Mesothelial cell of epicardium (in vitro differentiated cells): ENCODE measurements at places on chromosomes 3 and 15. TPM values are rescaled to one million over a fixed set of nuclear protein-coding genes. Genes with fewer than 3 reads are reported as not detected.

KCNH8 gene
- total RNA-seq, result 1.4 to 1.6 TPM (median 1.5 TPM) in 3 replicates

HDGFL3 gene
- 92.2 to 97.2 TPM (median 95.7 TPM) in 3 replicates for total RNA-seq

ZDHHC19 gene
- total RNA-seq, result 0.31 to 0.34 TPM in 2 of 3 replicates, not detected in the other

SCAANT1 gene
- total RNA-seq, result not detected in 3 replicates

GOLGA8G gene
- not detected in 3 replicates for total RNA-seq

SYNPR gene
- total RNA-seq, result 3.7 to 3.8 TPM (median 3.7 TPM) in 3 replicates

DNA sequence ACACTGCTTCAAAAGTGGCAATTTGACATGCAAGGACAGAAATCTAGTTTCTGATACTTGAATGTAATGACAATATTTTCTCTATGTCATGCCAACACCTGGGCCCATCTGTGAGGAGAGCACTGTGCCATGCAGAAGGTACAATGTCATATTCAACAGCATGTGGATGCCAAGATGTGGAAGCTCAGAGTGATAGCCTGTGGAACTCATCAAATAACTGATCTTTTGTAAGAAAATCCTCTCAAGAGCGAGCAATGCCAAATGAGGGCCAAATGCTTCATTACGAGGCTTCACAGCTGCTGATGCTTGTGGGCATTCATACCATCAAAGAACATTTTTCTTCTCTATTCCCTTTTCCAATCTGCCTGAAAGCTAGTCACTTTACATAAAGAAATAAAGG, 95.1 kb downstream of the ROBO1 start:
- DNase-seq, result no peak

GRCh38 chr3:25433868-25434267, 5.8 kb downstream of the RARB start:
- no peak for DNase-seq

DNA sequence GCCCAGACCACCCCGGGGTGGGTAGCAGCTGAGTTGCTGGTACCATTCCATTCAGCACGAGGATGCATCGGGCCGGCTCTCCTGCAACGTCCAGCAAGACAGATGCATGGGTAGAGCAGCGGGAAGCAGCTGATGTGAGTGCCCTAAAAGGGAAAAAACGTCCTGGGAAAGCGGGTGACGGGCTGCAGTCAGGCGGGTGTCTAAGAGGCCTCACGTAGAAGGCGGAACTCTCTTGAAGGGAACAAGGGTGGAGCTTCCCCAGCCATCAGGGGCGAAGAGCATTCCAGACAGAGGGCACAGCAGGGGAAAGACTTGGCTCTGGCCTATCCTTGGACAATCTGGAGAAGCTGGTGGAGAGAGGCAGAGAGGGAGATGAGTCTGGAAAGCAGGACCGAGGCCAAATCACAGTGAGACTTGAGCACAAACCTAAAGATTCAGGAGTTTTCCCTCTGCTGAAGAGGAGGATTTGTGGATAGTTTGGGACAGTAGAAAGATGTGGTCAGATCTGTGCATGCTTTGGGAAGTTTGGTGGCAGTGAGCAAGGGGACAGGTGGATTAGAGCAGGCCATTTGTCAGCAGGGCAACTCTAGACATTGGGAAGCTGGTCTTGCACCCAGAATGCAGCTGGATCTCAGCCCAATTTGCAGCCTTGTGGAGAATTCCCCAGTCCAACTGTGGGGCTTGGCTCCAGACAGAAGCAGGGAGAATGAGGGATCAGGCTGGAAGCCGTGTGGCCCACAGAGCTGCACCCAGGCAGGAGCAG, 70.7 kb downstream of the SEMA5B start:
- DNase-seq, result no peak

- DNase-seq, result no peak
Observed at GRCh38 chr3:45682311-45682710, 6.9 kb upstream of the SACM1L start.

- no peak for DNase-seq
Observed at GRCh38 chr3:57179580-57180410, 14.6 kb upstream of the IL17RD start.

DNA sequence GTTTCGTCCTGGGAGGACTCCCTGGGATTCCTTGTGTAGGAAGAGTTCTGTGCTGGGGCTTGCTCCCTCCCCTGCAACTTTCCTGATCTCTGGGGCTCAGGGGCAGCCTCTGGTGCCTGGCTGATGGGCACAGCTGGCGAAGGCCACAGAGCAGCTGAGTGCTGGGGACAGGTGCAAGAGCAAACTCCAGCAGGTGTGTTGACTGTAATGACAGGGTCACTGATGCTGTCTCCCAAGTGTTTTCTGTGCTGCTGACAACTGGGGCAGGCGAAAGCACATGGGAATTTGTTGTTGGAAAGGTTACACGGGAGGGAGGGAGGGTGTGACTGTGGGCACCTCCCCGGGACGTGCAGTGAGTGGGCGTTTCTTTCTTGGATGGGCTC, 21.6 kb downstream of the CPN2 start:
- DNase-seq, result no peak

- no peak for DNase-seq
Observed at GRCh38 chr3:94433811-94434210, 370.9 kb downstream of the NSUN3 start.

DNA sequence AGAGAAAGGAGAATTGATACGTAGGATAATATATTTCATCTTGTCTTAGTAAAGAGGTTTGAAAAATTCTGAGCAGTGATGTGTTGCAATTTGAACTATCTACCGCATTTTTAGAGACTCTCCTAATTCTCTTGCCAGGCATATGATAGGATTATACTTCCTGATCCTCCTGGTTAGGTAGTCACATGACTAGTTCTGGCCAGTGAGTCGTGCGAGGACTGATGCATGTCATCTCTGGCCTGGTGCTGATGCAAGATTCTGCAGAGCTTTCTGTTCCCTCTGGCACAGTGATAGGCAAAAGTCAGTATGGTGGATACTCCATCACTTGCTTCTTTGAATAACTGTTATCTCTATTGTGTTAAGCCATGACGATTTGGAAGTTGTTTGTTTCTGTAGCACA, 277.6 kb upstream of the NAALADL2 start:
- DNase-seq, result no peak

DNA sequence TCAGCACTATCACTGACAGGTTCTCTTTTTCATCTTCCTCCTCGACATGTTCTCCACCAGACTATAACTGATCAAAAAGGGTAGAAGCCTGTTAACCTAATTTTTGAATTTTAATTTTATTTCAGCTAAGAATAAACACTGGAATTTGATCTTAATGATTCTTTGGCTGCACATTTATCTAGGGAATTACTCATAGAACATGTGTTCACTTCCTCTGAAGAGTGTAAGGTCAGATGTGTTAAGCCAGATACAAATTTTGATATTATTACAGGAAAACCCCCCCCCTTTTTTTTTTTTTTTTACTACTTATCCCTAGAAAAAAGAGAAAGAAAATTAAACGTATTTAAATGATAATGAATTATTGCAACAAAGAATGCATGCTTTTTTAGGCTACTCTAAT, 15.0 kb downstream of the DCBLD2 start:
- DNase-seq, result no peak

DNA sequence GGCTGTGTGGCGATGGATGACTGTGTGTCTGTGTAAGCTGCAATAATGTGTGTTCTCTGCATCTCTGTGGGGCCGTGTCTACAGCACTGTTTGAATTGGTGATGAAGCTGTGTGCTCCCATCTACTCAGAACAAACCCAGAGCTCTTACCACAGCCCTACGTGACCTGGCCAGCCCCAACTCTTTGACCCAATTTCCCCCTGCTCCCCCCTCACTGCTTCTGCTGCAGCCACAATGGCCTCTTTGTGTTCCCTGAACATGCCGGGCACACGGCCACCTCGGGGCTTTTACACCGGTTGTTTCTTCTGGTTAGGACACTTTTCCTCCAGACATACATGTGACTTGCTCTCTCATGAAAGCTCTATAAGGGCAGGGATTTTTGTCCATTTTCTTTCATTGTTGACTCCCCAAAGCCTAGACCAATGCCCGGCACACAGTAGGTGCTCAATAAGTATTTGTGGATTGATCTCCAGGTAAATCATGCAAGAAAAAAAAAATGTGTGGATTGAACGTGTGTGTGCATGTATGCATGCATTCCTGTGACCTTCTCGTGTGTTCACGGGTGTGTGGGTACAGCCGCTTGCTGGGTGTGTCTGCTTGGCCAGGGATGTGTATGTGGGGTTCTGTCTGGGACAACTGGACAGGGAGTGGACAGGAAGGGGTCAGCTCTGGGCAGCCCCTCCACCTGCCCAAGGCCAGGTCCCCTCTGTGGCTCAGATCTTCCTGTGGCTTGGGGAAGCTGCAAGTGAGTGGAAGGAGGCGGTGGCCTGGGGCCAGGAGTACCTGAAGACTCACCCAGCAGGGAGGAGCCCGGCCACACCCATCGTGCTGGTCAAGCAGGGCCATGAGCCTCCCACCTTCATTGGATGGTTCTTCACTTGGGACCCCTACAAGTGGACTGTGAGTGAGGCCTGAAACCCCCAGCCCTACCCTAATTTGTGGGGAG, 14.8 kb downstream of the VILL start:
- no peak for DNase-seq

GRCh38 chr3:80696280-80696679, 928.5 kb upstream of the ROBO1 start:
- DNase-seq, result no peak

DNA sequence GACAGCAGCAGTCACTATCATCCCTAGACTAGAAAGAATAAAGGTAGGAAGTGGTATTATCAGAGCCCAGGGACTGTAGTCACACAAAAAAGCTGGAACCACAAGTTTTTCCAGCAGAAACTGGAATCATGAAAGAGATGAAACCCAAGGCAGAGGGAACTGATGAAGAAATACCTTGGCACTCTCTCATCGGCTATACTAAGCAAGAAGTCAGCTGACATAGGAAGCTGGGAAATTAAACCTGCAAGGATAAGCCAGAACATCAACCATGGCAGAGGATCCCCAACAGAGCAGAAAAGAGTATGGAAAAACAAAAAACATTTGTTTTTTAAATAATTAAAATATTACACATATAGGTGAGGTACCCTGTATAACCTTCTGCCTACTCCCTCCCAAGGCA, 86.5 kb downstream of the AQR start:
- no peak for DNase-seq
